ENCODE measurements at places on chromosomes 12 and 14.

DNA sequence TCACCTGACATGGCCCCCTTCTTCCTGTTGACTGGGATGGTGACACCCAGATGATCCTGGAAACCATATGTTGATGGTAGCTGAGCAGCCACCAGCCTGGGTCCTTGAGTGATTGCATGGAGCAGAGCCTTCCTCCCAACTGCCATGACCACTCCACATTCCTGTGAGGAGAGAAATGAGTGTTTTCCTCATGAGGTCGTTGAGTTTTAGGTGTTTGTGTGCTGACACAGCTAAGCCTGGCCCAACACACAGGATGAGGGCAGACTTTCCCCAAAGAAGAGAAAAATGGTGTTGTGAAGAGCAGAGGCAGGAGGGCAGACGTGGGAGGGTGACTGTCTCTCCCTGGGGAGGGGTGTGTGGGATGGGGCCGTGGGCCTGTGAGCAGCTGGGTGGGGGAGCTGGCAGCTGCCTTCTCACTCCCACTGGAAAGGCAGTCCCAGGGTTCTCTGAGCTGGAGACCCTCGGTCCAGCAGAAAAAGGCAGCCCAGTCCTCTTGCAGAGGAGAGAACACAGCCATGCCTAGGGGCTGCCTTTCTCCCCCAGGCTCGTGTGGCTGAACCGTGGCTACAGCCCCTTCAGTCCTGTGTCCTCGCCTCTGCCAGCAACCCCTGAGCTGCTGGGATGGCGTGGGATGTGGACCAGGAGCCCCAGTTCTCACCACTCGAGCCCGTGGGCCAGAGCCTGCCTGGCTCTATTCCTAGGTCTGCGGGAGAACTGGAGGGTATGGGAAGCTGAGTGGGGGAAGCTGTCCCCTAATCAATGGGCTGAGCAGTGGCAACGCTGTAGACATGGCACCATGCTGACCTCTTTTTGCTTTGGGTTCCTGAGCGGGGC, 257.0 kb downstream of the ADGRD1 start:
- no peak for DNase-seq

DNA sequence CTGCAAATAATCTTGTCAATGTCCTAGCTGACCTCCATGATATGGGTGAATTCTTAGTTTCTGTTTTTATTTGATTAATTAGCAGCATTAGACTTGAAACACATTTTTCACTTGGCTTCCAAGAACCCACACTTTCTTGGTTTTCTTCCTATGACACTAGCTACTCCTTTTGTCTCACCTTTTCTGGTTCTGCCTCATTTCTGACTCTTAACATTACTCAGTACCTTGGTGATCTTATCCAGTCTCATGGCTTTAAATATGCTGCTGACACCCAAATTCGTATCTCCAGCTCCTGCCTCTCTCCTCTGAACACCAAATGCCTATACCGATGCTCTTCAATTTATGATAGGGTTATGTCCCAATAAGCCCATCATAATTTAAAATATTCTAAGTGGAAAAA, 32.0 kb upstream of the SSTR1 start:
- DNase-seq = no peak

- DNase-seq = no peak
These were observed 16.4 kb upstream of the ESPL1 start for GRCh38 chr12:53251477-53252348.

DNA sequence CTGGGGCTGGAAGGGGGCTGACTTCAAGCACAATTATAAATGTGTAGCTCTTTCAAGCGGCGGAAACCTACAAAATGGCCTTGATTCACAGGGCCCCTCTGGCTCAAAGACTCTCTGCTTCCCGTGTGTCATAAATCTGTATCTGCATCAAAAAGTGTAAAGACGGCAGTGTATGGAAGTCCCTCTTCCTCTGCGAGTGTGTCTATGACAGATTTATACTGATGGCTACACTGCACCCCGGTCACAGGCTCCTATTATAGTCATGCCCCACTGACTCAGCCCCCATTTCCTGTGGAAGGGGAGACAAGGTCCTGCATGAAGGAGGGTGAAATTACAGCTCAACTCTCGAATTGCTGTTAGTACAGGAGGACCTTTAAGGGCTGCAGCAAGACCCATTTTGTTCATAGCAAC, 68.6 kb downstream of the HMGA2 start:
- no peak for DNase-seq

DNA sequence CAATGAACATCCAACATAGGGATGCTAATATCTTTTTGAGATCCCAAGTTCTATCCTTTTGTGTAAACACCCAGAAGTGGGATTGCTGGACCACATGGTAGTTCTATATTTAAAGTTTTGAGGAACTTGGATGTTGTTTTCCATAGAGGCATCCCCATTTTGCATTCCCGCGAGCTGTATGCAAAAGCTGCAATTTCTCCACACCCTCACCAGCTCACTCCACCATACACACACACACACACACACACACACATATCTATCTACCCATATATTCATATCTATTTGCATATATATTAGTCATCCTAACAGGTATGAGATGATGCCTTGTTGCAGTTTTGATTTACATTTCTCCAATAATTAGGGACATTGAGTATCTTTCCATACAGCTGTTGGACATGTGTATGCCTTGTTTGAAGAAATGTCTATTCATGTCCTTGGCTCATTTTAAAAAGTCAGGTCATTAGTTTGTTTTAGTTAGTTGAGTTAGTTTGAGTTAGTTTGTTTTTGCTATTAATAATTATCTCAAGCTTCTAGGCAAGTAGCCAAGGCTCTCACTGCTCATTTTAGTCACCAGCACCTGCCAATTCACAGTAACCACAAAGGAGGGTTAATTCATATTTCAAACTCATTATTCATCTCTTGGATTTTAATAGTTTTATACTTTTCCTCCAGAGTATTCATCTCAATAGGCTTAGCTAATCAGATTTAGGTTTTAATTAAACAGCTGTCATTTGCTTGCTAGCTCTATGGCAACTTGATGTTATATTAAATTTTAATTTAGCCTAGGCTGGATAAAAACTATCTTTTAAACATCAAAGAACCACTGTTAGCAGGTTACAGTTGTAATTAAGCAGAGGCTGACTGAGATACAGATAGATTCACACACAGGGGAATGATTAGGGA, 1435.9 kb upstream of the TMEM132C start:
- DNase-seq = no peak

GRCh38 chr14:32458720-32459119, 129.6 kb downstream of the AKAP6 start:
- no peak for DNase-seq

DNA sequence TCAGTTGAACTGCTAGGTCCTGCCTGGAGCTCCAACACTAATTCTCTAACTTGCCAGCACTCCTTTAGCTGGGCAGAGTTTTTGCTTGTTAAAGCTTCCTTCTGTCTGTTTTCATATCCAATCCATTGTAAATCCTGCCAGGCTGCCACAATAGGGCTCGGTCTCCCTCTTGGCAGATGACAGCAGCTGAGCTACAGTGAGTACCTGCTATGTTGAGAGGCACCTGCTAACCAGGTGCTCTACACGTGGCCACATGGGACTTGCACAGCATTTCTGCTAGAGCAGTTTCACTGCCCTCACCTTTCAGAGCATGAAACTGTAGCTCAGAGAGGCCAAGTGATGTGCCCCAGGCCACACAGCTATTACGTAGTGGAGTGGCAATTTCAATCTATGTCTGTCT, 106.6 kb upstream of the NOS1 start:
- no peak for DNase-seq

DNA sequence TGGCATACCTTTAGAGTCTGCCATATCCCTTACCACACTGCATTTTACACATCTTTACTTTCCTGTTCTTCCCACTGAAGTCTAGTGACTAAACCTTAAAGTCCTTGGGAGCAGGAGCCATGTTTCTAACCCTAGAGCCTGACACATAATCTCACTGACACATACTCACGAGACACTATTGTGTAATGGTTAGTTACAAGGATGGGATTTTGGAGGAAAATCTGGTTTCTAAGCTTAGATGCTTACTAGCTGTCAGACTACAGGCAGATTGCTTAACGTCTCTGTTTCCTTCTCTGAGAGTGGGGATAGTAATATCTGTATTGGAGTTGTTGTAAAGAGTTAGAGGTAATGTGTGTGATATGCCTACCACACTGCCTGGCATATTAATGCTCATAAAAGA, 6.2 kb upstream of the DYRK4 start:
- DNase-seq = no peak

DNA sequence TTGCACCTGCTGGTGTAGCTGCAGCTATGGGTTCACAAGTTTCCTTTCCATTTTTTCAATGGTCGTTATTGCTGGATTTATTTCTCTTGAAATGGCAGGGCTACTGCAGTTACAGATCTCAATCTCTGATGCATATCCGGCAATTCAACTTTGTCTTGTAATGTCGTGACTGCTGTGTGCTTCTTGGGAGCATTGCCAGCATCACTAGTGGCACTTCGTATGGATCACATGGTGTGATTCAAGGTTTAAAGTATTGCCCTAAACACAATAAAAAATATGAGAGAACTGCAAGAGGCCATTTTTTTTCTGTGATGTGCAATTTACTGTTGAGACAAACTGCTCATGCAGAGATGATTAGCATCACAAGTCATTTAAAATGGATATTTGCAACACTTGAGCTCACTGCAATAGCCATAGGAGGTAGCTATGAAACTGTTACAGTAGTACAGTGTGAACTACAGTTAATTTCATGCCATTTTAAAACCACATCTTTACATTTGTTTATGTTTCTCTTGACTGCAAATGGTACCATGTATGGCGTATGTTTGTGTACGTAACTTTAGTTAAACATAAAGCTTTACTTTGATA, 217.4 kb upstream of the PDE3A start:
- DNase-seq = no peak

DNA sequence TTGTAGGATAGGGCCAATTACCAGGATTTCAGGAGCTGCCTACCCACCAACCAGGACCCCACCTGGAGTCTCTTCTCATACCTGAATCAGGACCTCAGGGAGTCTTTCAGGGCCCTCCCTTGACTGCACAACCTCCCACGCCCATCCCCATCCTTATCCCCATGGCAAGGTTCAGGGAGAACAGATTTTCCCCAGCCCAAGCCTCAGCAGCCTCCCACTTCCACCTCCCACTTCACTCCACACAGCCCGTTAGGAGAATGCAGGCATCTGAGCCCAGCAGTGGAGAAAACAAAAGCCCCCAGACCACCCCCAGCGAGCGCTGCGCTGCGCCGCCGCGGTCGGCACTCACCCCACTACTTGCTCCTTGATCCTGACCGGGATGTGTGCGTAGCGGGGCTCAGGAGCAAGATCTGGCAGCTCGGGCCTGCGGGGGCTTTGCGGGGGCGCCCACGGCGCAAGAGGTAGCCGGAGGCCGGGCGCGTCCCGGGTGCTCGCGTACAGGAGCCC, 1.4 kb downstream of the B4GALNT1 start:
- DNase-seq = no peak

- peak; percentile 9 for DNase-seq
These were observed 5.5 kb upstream of the TC2N start for GRCh38 chr14:91872517-91873470.

GRCh38 chr12:96194576-96194889, 358 bp downstream of the ELK3 start:
- no peak for DNase-seq

GRCh38 chr14:64720131-64720576, 15.9 kb downstream of the PLEKHG3 start:
- no peak for DNase-seq

DNA sequence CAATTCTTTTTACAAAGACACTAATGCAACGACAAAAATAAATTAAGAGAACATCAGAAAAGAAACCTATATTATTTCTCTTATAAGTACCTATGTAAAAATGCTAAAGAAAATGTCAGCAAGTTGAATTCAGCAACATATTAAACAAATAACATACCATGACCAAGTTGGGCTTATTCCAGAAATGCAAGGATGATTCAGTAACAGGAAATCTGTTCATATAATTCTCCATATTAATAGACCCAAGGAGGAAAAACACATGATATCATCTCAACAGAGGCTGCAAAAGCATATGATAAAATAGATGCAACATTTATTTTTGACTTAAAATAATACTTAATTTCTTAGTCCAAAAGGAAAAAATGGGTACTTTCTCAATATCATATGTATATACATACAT, 25.1 kb upstream of the GPHB5 start:
- DNase-seq = peak; percentile 33

DNA sequence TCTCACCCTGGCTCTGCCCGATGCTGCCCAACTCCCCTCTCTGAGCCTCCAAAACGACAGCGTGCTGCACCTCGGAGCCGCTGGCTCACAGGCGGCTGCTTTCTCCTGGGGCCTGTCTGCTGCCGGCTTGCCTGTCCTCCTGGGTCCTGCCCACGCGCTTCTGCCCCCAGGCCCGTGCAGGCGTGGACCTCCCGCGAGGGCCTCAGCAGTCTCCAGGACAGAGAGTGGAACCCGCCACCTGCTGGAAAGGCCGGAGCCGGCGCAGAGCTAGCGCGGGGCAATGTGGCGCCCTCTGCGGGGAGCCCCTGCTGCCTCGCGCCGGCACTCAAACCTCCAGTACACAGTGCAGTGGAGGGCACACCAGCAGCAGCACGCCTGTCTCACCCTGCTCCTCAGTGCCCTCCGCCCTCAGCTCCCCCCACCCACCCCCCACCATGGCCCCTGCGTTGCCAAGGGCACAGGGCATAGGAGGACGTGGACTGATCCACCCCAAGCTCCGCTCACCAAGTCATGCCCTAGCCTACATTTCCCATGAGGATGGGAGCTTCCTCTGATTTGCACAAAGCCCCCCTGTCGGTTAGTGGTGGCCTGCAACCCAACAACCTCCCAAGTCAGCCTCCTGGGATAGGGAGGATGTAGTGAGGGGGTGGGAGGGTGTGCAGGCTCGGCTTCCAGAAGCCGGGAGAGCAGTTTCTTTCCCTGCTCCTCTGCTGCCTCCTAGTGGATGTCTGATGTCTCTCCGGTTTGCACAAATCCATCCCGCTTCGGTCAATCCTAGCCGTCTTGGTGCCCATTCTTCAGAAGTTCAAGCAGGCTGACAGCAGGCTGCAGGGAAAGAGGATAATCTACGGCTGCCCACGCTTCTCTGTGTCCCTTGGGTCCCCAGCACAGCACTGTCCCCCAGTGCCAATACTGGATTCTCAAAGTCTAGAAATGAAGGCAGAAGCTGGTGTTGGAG, 25.2 kb downstream of the KRT8 start:
- peak; percentile 56 for DNase-seq

DNA sequence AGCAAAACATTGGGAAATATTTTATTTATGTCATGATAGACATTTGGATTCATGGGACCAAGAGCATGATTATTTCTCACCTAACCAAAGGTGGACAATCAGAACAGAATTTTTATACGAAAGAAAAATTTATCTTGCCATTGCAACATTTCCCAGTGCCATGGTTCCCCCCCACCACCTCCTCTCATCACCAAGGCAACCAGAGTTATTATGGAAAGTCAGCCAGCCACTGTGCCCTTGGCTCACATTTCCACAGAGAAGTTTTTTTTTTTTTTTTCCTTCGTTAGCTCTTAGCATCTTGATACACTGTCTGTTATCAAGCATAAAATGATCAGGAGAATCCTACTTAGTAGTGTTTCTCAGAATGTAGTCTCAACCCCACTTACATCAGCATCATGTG, 176.4 kb upstream of the TMTC1 start:
- DNase-seq = no peak

GRCh38 chr14:36508418-36509068, 11.5 kb downstream of the NKX2-1 start:
- DNase-seq = no peak

Data from fibroblast of skin of left biceps (primary cell).